ENCODE measurements at places on chromosomes 5 and 9.

- DNase-seq = no peak
Observed at GRCh38 chr5:119347991-119348390, 7.8 kb upstream of the TNFAIP8 start.

DNA sequence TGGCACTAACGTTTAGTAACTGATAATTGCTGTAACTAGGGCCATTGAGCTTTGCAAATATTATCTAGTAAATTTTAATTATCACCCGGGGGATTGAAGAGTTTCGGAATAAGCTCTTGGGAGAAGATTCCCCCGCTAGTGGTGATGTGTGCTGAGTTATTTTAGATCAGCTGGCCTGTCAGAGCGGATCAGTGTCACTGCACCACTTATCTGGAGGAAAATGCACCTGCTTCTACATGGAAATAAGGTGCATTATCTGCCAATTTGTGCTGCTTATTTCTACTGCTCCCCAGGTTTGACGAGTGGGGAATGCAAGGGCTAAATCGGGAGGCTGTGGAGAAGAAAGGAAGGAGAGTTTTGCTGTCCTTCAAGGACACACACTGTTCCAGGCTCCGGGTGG lies 518.6 kb downstream of the TLE4 start:
- DNase-seq = no peak

DNA sequence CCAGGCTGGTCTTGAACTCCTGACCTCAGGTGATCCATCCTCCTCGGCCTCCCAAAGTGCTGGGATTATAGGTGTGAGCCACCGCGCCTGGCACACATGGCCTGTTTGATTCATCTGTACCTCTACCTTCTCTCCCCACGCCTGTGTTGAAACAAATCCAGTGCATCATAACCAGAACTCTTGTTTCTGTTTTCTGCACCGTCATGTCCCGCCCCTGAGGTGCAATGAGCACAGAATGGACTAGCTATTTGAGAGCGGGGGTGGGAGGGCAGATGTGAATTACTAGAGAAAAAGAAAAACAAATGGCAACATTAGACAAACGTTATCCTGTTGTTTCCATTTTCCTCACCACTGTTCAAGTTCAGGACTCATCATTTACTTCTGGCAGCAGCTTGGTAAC lies 10.7 kb upstream of the FAM193B start:
- no peak for DNase-seq

- DNase-seq = no peak
Observed at GRCh38 chr9:79807971-79808370, 236.2 kb downstream of the TLE4 start.

DNA sequence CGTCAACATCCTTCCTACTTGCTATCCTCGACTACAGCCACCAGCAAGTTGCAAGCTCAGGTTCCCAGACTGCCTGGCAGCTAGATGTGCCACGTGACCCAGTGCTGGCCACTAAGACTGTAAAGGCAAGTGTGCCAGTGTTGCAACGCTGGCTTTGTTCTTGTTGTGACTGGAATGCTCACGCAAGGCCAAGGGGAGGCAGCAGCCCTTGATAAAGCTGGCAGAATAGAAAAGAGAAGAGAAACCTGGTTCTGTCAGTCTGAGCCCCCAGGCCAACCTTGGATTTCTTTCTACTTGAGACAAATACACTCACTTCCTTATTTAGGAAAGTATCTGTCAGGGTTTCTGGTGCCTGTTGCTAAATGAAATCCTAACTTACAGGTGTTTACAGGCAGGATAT lies 113.0 kb downstream of the KLHL3 start:
- DNase-seq = no peak

- DNase-seq = no peak
Observed at GRCh38 chr5:36607114-36607571, 737 bp downstream of the SLC1A3 start.

GRCh38 chr5:87242242-87242641 lies 25.4 kb upstream of the RASA1 start:
- DNase-seq = no peak

- no peak for DNase-seq
Observed at GRCh38 chr5:178625679-178626483, 969 bp downstream of the CLK4 start.

GRCh38 chr5:72121780-72122445 lies 14.6 kb downstream of the MAP1B start:
- no peak for DNase-seq

- no peak for DNase-seq
Observed at GRCh38 chr5:61168951-61169350, 6.7 kb upstream of the SMIM15 start.

DNA sequence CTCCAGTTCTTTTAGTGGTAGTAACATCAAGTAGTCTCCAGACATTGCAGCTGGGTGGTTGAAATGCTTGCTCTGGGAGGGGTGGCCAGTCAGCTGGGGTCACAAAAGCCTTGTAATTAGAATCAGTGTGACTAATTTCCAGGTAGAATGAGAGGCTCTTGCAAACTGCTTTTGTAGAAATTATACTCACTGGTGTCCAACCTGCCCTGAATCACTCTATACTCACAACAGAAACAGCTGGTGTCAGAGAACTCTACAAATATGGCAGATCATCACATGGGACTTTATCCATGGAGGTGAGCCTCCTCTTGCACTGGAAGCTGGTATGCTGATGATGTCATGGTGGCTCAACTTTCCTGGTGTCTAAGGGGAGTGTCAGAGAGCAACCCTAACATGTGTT lies 71.3 kb downstream of the SH3TC2 start:
- peak; percentile 72 for DNase-seq

- DNase-seq = no peak
Observed at GRCh38 chr9:35948451-35948850, 9.5 kb downstream of the OR2S2 start.

GRCh38 chr5:137651022-137651421 lies 84.9 kb downstream of the KLHL3 start:
- no peak for DNase-seq

GRCh38 chr5:7251132-7251531 lies 144.8 kb upstream of the ADCY2 start:
- no peak for DNase-seq

DNA sequence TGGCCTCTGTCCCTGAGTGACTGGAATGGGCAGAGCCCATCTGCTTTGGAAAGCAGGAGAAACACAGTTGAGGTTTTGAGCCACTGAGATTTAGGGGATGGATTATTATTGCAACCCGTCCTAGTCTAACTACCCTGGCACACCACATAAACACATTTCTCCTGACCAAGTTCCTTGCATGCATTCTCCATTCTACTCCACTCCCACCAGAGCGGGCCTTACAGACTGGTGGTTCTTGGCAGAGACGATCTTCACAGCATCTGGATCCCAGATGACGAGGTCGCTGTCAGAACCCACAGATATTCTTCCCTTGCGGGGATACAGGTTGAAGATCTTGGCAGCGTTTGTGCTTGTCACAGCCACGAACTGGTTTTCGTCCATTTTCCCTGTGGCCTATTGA lies 111.0 kb downstream of the DPYSL3 start:
- no peak for DNase-seq

DNA sequence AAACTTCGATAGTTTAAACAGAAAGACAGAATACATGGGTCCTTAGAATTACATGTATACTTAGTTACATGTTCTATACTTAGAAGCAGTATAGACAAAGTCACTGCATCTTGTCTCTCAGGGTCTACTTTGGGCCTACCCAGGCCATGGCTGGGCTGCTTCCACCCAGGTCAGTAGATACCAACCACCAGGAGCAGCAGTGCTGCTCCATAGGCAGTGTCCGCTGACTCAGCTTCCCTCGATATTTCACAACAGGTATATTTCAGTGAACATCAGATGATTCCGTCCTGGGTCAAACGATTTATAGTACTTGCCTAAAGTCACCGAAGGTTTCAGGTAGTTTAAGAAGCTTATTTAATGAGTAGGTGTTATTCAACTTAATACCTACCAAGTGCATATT lies 18.0 kb downstream of the IARS1 start:
- no peak for DNase-seq

GRCh38 chr5:125064621-125065438 lies 318.4 kb upstream of the ZNF608 start:
- DNase-seq = no peak

GRCh38 chr5:55973296-55973695 lies 21.5 kb downstream of the IL6ST start:
- no peak for DNase-seq

DNA sequence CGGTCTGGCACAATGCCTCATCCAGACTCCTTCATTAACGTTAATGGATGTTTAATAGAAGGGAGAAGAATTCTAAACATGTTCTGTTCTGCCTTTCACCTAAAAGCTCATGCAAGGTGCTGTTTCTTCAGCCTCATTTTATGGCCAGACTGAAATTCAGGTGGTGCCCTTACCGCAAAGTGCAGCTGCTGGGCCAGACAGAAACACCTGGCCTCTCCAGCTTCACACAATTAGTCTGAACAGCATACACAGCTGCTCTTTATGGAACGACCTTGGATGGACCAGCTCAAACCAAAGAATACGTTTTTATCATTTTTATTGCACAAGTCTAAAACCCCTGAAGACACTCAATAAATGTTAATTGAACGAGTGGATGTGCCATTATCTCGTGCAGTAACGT lies 4.6 kb downstream of the SNCAIP start:
- DNase-seq = no peak

DNA sequence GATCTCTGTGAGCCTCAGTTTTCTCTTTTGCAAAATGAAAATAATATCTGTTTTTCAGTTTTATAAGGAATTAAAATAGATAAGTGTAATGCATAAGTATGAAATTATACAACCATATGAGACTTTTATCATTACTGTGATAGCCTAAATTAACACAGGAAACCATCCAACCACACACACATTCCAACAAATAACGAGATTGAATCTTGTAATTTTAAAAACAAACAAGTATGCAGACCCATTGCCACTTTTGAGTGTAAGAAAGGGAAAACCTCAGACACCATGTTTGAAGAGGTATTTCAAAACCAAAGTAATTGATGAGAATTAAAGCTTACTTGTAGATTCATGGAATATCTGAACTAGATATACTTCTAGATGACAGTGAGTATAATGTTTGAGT lies 32.0 kb downstream of the XRCC4 start:
- no peak for DNase-seq

DNA sequence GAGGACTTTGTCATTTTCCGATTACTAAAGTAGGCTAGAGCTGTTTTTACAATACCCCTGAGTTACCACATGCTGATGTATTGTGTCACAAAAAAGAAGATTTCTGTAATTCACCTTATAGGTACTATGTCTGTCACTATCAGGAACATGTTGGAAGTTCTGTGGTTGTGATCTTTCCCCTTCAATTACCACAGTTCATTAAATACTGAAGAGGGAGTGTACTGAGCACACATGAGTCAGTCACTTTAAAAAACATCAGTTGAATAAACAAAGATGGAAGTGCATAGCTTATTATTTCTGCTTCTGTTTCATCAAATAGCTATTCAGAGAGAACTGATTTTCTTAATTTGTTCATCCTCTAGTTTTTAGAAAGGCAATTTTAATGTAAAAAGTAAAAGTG lies 31.7 kb downstream of the AP3S1 start:
- DNase-seq = no peak

DNA sequence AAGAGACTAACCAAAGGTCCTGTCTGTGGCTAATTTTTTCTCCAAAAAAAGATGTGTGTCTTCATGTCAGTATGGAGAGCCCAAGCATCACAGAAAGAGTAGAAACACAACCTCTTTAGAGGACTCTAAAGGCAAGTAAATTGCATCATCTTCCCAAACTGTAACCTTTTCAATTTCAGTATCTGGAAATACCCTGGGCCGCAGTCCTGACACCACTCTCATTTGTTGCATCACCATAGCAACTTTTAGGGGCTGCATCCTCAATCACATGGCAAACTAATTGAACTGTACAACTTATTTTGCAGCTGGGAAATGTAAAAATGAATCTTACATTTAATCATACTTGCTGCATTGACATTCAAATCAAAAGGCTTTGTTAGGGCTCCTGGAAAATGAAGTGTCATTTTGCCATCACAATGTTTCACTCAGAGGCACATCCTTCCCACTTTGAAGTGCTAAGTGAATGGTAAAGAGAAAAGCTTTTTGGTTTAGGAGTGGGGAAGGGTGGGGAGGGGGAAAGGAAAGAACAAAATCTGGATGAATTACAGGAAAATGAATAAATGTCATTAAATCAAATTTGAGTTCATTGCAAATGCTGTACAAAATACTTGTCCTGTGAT lies 60.6 kb upstream of the GRIA1 start:
- DNase-seq = no peak

DNA sequence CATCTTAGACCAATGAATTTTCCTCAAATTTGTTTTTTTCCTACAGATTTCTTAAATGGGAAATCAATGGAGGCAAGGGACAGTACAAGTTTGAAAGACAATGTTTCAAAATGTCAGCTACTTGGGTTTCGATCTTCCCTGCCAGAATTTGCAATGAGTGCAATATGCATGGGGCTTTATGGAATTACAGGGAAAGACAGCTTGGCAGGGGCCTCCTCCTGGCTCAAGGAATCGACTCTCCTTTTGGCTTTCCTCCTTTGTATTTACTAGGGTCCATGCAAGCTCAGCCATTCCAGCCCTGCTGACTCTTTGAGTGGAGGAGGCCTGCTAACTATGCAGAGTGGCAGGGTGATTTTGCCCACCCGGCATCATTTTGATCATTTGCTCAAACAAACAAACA lies 63.2 kb downstream of the MED27 start:
- DNase-seq = no peak

- DNase-seq = no peak
Observed at GRCh38 chr5:177468685-177469628, 4.5 kb downstream of the DBN1 start.

DNA sequence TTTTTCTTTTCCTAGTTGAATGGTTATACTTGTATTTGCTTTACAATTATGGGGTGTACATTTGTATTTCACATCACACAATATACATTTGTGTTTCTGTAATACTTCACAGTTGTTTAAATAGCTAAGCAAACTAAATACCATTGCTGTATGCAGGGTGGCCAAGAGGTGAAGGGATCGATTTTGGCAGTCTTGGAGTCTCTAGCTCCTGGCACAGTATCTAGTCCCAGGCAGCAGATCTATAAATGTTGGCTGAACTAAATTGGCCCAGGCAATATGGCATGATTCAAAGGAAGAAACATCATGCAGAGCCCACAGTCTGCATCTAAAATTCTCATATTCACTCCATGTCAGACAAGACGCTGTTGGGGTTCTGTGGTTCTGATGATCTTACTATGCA lies 110.1 kb upstream of the GPBP1 start:
- no peak for DNase-seq

- DNase-seq = no peak
Observed at GRCh38 chr9:127959841-127960409, 20.9 kb downstream of the EEIG1 start.

- DNase-seq = no peak
Observed at GRCh38 chr5:120435129-120435528, 29.0 kb upstream of the PRR16 start.

DNA sequence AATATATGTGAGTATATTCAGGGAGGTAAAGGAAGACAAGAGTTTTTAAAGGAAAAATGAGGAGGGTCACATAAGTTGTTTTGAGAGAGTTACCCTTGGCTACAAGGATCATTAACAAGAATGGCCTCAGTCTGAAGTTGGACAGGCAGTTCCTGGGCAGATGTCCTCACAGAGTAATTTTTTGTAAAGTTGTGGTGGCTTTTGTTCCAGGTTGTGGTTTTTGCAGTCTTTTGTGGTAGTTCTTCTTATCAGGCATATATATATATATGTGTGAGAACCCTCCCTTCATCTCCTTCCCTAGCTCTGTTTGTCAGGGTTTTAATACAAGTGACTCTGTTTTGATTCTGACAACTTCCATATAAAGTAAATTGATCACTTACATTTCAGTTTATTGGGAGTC lies 60.0 kb downstream of the CSNK1G3 start:
- DNase-seq = no peak

GRCh38 chr9:97555164-97555563 lies 53.7 kb downstream of the TMOD1 start:
- no peak for DNase-seq

GRCh38 chr5:16791904-16792597 lies 144.0 kb downstream of the MYO10 start:
- DNase-seq = no peak
